ENCODE measurements at places on chromosomes 1 and 21. TPM values are rescaled to one million over a fixed set of nuclear protein-coding genes. Genes with fewer than 3 reads are reported as not detected.

The VASH2 gene
- total RNA-seq: not detected

The ALDH4A1 gene
- 18.9 TPM for total RNA-seq

The EDN2 gene
- not detected for total RNA-seq

The OR2AK2 gene
- not detected for total RNA-seq

The GBP5 gene
- 0.94 TPM for total RNA-seq

The OR2L5 gene
- not detected for total RNA-seq

The NR1I3 gene
- total RNA-seq: not detected

The SPATA46 gene
- not detected for total RNA-seq

The BRINP3 gene
- not detected for total RNA-seq

The KIRREL1 gene
- 33.3 TPM for total RNA-seq

The OR2M5 gene
- total RNA-seq: not detected

The ANGPTL1 gene
- total RNA-seq: under 0.01 TPM

The TEX38 gene
- total RNA-seq: not detected

The SPATA1 gene
- total RNA-seq: 0.82 TPM

The GNAT2 gene
- total RNA-seq: 0.49 TPM

The FABP3 gene
- 5.5 TPM for total RNA-seq

The EVA1C gene
- total RNA-seq: 33.5 TPM

The SH2D5 gene
- total RNA-seq: 1.4 TPM

The PLA2G2C gene
- total RNA-seq: not detected

The ZFP69B gene
- total RNA-seq: 1.9 TPM

The RTCA gene
- 39.9 TPM for total RNA-seq

The LRRC53 gene
- not detected for total RNA-seq

The PLA2G2F gene
- not detected for total RNA-seq

The PADI6 gene
- total RNA-seq: not detected

The VPS45 gene
- total RNA-seq: 43.3 TPM

The MAD2L2 gene
- total RNA-seq: 31.9 TPM

The FRRS1 gene
- 3.5 TPM for total RNA-seq

The ANKRD35 gene
- total RNA-seq: 0.06 TPM

The ZNF648 gene
- total RNA-seq: not detected

The C8A gene
- total RNA-seq: not detected

The CELSR2 gene
- 0.16 TPM for total RNA-seq

The CELA2A gene
- not detected for total RNA-seq

The DDAH1 gene
- total RNA-seq: 50.1 TPM

The LCA5L gene
- total RNA-seq: 0.57 TPM

The TNFRSF8 gene
- 0.13 TPM for total RNA-seq

The KCNJ9 gene
- total RNA-seq: not detected

The GNG12 gene
- total RNA-seq: 245 TPM

The SIPA1L2 gene
- total RNA-seq: 13.3 TPM

The AQP10 gene
- total RNA-seq: not detected

The RAB25 gene
- total RNA-seq: not detected

The KIF2C gene
- total RNA-seq: 26.4 TPM

The CDA gene
- total RNA-seq: 1.4 TPM

The AGT gene
- total RNA-seq: not detected

The ASCL5 gene
- total RNA-seq: not detected

The EDARADD gene
- total RNA-seq: not detected

The AADACL4 gene
- not detected for total RNA-seq

The VWA1 gene
- 34.7 TPM for total RNA-seq

The FCRL4 gene
- not detected for total RNA-seq

The NFASC gene
- 0.06 TPM for total RNA-seq

The LCE2B gene
- not detected for total RNA-seq

The CR1L gene
- total RNA-seq: not detected

Measured in bladder microvascular endothelial cell (primary cell).